Effector memory CD4-positive, alpha-beta T cell (primary cell): ENCODE measurements at places on chromosomes 4 and X.

DNA sequence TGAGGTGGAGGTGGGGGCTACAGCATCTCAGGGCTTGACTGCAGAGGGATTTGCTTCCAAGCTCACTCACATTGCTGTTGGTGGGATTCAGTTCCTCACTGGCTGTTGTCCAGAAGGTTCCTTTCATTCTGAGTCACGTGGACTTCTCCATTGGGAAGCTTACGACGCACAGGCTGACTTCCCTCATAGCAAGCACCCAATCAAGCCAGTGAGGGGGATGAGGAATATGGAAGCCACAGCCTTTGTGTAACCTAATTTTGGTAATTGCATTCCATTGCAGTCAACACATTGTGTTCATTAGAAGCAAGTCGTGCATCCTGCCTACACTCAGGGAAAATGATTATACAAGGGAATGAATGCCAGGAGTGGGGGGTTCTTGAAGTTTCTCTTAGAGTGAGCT lies 32.7 kb upstream of the MXRA5 start:
- DNase-seq = no peak
- no peaks in the 10 kb centered on the region for H3K4me1 ChIP-seq
- no peak overlapping the region for H3K4me3 ChIP-seq
- no peak overlapping the region for H3K27ac ChIP-seq
- H3K27me3 ChIP-seq = no peaks in the 10 kb centered on the region

DNA sequence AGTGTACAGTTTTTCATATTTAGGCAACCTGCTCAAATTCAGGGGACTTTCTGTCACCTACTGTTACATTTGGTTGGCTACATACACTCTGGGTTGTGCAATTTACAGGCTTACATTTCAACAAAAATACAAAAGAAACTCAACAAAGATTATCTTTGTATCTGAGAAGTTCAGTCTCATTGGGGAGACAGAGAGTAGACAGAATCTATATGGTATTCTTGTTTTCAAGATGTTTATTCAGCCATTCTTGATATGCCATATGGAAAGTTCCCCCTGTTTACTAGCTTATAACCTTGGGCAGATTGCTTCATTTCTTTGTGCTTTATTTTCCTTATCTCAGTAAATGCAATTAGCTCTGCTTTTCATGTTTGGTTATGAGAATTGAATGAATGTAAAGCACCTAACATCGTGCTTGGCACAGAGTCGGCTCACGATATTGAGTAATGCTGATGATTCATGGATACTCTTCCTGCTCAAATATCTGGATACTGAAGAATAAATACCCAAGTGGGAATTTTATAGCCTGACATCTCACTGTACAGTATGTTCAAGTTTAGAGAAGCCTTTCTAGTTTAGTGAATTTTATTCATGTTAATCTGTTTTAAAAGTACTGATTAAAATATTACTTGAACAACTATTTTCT lies 96.5 kb upstream of the PACRGL start:
- H3K27me3 ChIP-seq = no peaks in the 10 kb centered on the region
- no peak for DNase-seq
- no peak overlapping the region for H3K27ac ChIP-seq
- H3K4me1 ChIP-seq = no peaks in the 10 kb centered on the region
- no peaks in the 10 kb centered on the region for H3K36me3 ChIP-seq
- no peak overlapping the region for H3K4me3 ChIP-seq

- H3K4me1 ChIP-seq = no peaks in the 10 kb centered on the region
- H3K4me3 ChIP-seq = no peak overlapping the region
- H3K27ac ChIP-seq = no peak overlapping the region
- H3K27me3 ChIP-seq = no peaks in the 10 kb centered on the region
- no peak for DNase-seq
Measured at GRCh38 chrX:23435108-23435507, 100.5 kb downstream of the PTCHD1 start.

DNA sequence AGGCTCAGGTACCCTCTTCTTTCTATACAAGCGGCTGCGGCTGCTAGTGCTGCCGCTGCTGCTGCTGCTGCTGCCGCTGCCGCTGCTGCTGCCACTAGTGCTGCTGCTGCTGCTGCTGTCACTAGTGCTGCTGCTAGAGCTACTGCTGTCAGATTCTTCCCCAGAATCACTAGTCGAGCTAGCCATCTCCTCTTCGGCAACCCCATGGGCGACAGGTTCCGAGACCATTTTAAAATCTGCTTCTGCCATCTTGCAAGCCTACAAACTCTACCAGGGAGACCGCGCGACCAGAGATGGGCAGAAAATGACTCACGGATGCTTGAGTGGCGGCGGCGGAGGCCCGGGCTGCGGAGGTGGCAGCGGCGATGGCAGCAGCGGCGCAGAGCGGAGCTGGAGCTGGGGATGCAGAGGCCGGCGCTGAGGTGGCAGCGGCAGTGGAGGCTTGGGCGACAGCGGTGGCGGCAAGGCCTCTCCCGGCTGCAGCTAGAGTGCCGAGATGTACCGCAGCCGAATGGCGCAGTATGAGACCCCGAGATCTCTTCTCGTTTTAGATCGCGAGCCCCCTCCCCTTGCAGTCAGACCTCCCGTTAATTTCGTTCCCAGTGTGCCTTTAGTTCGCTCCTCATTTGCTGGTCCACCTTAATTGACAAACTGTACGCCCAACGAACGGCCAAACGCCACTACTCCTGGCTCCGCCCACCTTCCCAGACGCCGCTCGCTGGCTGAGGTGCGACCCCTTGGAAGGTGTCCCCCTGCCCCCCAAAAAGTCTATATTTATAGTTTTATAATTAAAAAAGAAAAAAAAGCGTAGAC lies at the start of gene NAP1L3:
Gene NAP1L3, minus strand, starts transcription at position 523 of the 813 bp plus-strand sequence. Its CDS starts 274 bp downstream, at position 249.
- H3K4me3 ChIP-seq = peak within 1 kb of the TSS; percentile 54
- peak within 1 kb of the TSS; percentile 66 for H3K27ac ChIP-seq
- no peaks in the 10 kb centered on the region for H3K27me3 ChIP-seq
- H3K36me3 ChIP-seq = no peaks in the 10 kb centered on the region
- no peaks in the 10 kb centered on the region for H3K4me1 ChIP-seq

DNA sequence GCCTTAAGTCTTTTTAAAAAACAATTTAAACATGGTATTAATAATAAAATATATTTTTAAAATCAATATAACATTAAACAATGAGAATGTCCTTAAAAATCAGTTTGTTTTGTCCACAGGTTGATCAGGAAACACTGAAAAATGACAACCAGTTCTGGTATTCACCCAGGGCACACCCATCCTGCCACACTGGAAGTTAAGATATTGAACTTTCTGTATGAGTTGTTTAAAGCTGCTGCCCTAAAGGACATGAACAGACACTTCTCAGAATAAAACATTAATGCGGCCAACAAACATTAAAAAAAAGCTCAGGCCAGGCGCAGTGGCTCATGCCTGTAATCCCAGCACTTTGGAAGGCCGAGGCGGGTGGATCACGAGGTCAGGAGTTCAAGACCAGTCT lies 15.0 kb upstream of the HOPX start:
- H3K4me3 ChIP-seq = no peak overlapping the region
- no peak overlapping the region for H3K27ac ChIP-seq
- no peak for DNase-seq
- no peaks in the 10 kb centered on the region for H3K4me1 ChIP-seq
- no peaks in the 10 kb centered on the region for H3K36me3 ChIP-seq

DNA sequence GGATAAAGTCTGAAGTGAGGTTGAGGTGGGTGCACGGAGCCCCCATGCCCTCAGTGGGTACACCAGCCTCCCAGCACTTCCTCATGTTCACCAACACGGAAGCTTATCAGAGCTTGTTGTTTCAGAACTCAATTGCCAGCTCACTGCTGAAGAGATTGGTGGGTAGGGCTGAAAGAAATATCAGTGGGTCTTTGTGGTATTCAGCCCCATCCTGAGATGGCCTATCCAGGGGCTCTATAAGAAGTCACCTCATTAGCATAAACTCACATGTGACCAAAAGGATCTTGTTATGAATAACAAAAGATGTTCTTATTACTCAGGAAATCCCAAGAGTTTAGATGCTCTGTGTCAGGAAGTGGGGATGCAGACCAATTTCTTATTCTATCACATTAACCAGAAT lies 177.3 kb downstream of the ARHGAP10 start:
- H3K36me3 ChIP-seq = no peaks in the 10 kb centered on the region
- H3K4me1 ChIP-seq = no peaks in the 10 kb centered on the region
- H3K27ac ChIP-seq = no peak overlapping the region
- no peak for DNase-seq
- no peak overlapping the region for H3K4me3 ChIP-seq

DNA sequence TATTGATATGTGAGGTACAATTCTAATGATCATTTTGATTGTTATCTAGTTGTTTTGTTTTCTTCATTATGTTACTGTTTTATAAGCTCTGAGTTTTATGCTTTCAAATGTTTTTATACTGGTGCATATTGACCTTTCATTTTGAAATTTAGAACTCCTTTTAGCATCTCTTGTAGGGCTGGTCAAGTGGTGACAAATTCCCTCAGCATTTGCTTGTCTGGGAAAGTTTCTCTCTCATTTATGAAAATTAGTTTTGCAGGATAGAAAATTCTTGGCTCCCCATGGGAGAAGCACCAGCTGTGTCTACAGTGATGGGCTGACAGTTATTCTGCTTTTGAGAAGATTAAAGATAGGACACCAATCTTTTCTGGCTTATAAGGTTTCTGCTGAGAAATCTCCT lies 105.3 kb upstream of the SPRY1 start:
- H3K4me3 ChIP-seq = no peak overlapping the region
- no peak overlapping the region for H3K27ac ChIP-seq
- no peaks in the 10 kb centered on the region for H3K27me3 ChIP-seq
- no peaks in the 10 kb centered on the region for H3K36me3 ChIP-seq
- no peaks in the 10 kb centered on the region for H3K4me1 ChIP-seq
- no peak for DNase-seq

DNA sequence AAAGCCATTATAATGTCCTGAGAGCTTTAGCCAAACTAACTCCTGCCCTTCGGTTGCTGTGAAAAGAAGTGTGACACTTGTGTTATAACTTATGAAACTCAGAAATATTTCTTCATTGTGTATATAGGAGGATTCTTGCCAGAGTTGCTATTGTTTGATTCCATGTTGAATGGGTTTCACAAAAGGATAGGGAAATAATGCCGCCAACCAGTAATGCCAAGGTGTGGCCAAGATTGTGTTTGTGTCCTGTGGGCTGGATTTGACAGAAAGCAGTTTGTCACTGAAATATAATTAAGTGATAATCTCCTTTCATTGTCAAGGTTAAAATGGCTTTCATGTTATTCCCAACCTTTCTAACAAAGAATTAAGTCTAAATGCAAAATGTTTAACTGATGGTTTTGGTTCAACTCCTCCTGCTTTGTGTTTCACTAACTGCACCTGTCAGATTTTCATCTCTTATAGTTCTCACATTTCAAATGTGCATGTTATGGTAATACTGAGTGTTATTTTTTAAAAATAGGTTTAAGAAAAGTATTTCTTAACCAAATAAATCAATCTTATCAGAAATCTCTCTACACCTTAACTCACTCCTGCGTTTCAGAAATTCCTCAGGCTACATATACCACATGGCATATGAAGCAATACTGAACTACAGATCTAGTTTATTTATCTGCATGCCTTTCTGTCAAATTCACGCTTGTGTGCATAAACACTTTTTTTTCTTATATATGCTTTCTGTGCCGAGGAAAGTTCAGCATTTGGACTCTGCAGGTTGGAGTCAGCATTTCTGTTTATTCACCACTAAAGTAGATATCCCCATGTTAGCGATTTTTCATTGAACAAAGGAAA lies at the start of gene CLDN22:
Gene CLDN22, minus strand, starts transcription at position 66 of the 849 bp plus-strand sequence. Its CDS starts 58 bp downstream, at position 8.
- DNase-seq = no peak
- no peak within 1 kb of the TSS for H3K27ac ChIP-seq
- H3K4me1 ChIP-seq = no peaks in the 10 kb centered on the region
- H3K36me3 ChIP-seq = no peaks in the 10 kb centered on the region

DNA sequence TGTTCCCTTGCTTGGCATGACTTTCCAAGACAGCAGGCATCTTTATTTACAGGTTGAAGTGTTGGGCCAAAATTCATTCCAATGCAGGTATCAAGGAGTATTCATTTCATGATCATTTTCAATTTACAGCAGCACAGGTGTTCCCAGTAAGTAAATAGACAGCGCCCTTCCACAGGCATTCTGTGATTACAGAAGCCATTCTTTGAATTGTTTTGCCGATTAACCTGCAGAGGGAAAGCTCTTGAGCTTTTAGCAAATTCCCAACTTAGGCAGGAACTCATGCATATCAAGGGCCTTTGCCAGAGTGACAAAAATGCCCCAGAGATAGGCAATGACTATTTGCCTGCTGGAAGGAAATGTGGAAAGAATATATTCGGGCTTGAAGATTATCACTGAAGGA lies 6.8 kb downstream of the TXK start:
- no peak for DNase-seq
- no peaks in the 10 kb centered on the region for H3K36me3 ChIP-seq
- H3K4me1 ChIP-seq = peaks cover 34% of the 10 kb centered on the region
- H3K27ac ChIP-seq = peak overlapping the region; percentile 55
- no peaks in the 10 kb centered on the region for H3K27me3 ChIP-seq
- H3K4me3 ChIP-seq = no peak overlapping the region

GRCh38 chr4:69875576-69875975 lies 15.6 kb upstream of the SULT1E1 start:
- H3K4me3 ChIP-seq = no peak overlapping the region
- H3K4me1 ChIP-seq = no peaks in the 10 kb centered on the region
- no peaks in the 10 kb centered on the region for H3K36me3 ChIP-seq
- no peak for DNase-seq

DNA sequence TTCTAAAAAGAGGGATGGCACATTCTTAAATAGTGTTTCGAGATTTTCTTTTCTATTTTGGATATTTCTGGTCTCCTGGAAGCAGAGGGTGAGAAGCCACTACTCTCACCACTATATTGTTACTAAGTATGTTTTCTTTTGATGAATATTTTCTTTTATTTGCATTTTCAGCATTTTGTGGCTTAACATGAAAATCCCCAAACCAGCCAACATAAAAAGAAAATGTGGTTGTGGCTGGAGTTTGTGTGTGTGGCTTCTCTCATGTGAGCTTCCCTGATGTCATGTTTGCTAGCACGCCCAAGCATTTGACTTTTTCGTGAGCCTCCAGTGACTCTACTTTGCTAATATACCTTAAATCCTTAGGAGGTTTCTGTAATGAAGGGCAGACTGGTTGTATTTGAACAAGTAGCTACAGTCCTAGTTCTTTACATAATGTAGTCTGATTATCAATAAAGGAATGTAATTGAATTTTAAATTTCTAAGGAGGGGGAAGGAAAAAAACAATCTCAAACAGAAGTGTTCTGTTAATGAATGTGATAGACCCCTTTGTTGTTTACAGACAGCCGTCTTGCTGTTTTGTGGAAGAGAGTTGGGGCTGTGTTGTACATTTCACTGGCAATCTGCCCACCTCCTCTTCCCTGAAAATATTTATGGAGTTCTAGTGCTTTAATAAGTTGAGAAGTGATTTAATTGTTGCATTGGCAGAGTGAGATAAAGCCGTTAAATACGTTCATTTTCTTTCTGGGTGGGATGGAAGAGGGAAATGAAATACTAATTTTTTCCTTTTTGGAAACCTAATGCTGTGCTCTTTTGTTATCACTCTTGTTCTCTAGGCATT lies 114.6 kb downstream of the ARHGAP10 start:
- no peak overlapping the region for H3K27ac ChIP-seq
- no peaks in the 10 kb centered on the region for H3K27me3 ChIP-seq
- H3K4me3 ChIP-seq = no peak overlapping the region
- no peak for DNase-seq
- H3K4me1 ChIP-seq = no peaks in the 10 kb centered on the region

- no peaks in the 10 kb centered on the region for H3K27me3 ChIP-seq
- no peak overlapping the region for H3K4me3 ChIP-seq
Measured at GRCh38 chrX:150037041-150037440, 98.8 kb upstream of the EOLA2 start.
